ENCODE measurements at places on chromosomes 16 and 17.
A peak's percentile ranks its signal among the peaks of the same experiment; 100 is the strongest.

GRCh38 chr16:89847051-89847939, 19.0 kb downstream of the SPIRE2 start:
- peak; percentile 80 for DNase-seq

GRCh38 chr17:73783945-73784603, 139.8 kb upstream of the SDK2 start:
- DNase-seq, result no peak

DNA sequence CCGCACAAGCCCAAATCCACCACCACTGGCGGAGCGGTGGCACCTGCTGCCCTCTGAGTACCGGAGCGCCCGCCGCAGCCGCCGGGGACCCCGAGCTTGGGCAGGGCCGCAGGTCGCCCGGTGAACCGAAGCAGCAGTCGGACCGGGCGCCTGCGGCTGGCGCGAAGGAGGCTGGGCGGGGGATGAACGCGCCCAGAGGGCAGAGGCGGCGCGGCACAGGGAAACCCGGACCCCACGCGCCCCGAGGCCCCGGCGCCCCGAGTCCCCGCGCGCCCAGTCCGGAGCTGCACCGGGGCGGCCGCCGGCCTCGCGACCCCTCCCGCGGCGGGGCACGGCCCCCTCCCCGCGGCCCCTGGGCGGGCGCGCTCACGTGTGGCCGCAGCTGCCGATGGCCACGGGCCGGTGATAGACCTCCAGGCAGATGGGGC, 393 bp downstream of the RNF166 start:
- no peak for DNase-seq

DNA sequence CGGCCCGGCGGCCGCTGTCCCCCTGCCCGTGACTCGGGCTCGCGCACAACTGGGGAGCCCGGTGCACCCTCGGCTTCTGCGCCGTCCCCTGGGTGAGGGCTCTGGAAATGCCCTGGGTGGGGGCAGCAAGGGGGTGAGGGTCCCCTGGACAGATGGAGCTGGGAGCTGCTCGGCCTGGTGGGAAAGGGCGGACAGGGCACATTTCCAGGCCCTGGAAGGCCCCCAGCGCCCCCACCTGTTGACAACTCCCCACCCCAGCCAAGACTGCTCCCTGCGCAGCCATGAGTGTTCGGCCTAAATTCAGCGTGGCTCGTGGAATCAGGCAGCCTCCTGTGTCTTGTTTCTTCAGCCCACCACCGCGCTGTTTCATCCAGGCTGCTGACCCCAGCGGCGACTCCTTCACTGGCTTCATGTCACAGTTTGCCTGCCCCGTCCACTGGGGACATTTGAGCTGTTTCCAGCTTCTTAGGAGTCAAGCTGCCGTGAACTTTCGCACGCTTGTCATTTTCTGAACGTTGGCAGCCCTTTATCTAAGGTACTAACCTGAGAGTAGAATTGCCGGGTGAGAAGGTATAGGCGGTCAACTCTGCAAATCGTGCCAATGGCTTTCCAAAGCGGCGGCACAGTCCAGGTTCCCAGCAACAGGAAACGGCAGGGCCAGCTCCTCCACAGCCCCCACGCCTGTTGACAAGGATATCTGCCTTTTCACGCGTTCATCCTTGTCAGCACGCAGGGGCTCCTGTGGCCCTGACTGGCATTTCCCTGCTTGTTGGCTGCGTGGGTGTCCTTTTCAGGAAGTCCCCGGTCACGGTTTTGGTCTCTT, 895 bp downstream of the UTS2R start:
- DNase-seq, result no peak

DNA sequence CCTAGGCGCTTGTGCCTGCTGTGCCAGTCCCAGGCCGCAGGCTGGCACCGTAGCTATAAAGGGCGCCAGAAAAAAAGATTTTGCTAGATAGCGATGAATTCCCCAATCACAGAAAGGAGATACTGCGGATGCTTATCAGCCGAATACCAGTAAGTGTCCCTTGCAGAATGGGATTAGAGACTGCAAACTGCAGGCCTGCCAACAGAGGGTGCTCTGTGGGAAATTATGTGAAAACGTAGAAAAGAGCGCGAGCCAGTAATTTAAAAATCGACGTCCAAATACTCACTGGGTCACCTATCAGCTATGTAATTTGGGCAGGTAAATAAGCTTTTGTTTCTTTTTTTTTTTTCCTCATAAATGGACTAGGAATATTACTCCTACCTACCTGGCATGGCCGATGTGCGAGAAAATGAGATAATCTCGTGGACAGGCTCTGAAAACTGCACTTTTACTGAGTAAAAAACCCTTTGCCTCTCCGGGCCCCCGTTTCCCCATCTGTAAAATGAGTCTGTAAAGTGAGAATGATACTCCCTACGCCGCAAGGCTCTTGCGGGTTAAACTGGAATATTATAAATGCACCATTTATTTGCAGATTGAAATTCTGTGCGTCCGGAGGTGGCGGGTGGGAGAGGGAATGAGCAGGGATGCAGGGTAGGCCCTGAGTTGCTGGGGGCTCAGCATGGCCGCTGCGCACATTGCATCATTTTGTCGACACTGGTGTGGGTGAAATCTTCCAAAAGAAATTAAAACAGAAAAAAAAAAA, 1.2 kb upstream of the COG1 start:
- DNase-seq, result peak; percentile 78

DNA sequence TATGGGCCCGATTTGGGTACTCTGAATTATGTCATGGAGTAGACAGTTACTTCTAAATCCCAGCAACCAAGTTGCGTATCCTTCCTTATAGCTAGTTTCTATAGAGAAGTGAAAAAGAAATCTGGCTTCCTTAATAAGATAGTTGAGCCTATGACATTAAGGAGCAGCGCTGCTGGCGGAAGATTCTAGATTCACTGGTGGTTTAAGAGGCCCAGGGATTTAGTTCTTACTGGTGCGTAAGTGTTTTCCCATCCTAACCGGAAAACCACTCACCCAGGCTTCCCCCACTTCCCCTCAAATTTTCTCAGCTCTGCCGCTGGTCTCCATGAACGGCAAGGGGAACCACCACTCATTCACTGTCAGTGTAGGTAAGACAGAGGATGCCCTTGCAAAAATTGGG, 230.4 kb downstream of the CPPED1 start:
- peak; percentile 23 for DNase-seq

GRCh38 chr17:9313346-9313745, 262.3 kb downstream of the STX8 start:
- no peak for DNase-seq

DNA sequence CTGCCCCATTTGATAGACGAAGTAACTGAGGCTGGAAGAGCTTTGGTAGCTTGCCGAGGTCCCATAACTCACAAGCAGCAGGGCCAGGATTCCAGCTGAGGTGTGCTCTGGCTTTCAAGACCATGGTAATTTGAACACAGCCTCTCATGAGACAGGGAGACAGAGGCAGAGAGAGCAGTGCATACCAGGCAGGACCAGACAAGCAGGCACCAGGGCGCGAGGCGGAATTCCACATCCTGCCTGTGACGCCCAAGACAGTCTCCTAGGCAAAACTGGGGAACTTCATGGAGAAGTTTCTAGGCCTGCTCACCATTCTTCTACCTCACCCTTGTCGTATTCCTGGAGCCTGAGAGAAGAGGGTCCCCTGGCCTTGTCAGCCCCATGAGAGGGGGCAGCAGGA, 19.2 kb downstream of the SDK2 start:
- no peak for DNase-seq

- no peak for DNase-seq
Observed at GRCh38 chr16:68529608-68529930, 9.5 kb upstream of the ZFP90 start.
